ENCODE measurements at places on chromosomes 4 and X.

DNA sequence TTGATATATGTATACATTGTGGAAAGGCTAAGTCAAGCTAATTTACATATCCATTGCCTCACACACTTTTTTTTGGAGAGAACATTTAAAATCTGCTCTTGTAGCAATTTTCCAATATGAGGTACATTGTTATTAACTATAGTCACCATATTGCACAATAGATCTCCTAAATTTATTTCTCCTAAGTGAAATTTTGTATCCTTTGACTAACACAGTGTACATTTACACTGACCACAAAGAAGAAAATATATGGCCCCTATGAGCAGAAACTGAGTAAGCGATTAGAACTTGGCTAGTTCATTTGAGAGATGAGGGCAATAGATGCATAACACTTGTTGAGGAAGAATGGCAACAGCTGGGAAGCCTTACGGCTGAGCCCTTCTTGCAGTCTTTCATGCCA, 20.3 kb upstream of the GUCY1B1 start:
- DNase-seq, result no peak

GRCh38 chr4:89879215-89879614, 15.4 kb upstream of the MMRN1 start:
- DNase-seq, result no peak

- no peak for DNase-seq
These were observed 36.1 kb downstream of the ZCCHC13 start for GRCh38 chrX:74340051-74340450.

DNA sequence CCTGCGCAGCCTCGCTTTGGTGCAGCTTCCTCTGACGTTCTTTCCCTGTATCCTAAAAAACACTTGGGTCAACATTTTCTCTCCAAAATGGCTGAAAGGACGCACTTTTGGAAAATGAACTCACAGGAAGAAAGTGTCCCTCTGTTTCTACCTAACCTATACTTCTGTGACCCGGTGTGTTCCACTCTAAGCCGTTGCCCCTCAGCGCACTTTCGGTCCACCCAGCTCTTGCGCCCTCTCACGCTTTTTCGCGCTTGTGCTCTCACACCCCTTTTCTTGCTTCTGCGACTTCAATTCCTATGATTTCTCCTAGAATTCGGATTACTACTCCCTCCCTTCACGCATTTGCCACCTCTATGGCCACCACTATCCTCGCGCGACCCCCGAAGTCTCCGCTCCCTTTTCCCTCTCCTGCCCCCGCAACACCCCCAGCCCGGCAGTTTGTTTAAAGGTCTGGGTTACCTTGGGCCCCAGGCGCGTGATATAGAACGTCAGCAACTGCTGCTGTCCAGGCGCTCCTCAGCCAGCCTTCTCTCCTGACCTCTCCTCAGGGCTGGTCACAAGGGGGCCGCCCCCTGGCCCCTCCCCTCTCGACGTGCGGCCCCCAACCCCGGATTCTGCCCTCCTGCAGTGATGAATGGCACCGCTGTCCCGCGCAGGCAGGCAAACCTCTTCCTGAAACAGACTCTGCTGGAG, at the start of gene USP51:
Gene USP51 (minus strand): TSS at position 535 of the 696 bp plus-strand sequence. CDS start 909 bp downstream, outside the sequence.
- no peak for DNase-seq

GRCh38 chrX:151938172-151938571, 25.5 kb downstream of the MAGEA4 start:
- DNase-seq, result peak; percentile 24

DNA sequence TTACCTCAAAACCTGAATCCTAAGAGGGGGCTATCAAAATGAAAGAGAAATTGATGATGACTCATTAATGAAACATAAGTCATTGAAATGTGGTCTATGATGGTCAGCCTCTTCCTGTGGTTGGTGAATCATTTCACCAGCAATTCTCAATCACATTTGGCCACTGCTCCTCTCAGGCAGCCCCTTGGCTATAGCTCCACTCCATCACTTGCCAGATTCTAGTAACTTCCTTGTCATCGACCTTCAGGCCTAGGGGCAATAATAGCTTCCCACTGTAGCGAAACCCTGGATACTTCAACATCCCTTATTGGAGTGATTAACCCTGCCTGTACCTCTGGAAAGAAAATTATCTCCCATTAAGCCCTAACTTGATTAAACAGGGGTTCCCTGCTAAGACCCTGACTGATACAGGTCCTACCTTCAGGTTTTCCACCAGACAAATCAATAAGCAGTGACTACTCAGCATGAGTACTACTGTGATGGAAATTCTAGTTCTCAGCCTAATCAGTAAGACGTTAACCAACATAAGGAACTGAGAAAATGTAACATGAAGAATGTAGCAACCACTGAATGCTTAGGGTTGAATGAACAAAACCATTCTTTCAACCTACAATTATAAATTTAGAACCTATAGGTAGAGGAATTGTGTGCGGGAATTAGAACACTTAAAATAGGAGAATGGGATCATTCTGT, 30.4 kb downstream of the ADH7 start:
- peak; percentile 84 for DNase-seq

DNA sequence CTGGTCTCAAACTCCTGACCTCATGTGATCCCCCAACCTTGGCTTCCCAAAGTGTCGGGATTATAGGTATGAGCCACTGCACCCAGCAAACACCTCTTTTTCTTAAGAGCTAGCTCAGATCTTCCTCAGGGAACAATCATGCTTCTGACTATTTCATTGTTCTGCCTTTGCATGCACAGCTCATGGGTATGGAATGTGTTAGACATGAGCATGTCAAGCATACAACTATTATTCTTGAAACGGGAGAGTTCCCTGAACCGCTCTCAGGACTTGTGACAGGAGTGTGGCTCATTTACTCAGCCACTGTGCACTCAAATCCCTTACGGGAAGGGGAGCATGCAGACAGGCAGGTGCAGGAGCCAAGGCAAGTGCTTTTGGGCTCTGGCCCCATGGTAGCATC, 231.7 kb upstream of the TAPT1 start:
- DNase-seq, result peak; percentile 53

- no peak for DNase-seq
These were observed 82.7 kb downstream of the CCSER1 start for GRCh38 chr4:90209922-90210321.

- no peak for DNase-seq
These were observed 17.4 kb upstream of the ARHGAP36 start for GRCh38 chrX:131040781-131041180.

DNA sequence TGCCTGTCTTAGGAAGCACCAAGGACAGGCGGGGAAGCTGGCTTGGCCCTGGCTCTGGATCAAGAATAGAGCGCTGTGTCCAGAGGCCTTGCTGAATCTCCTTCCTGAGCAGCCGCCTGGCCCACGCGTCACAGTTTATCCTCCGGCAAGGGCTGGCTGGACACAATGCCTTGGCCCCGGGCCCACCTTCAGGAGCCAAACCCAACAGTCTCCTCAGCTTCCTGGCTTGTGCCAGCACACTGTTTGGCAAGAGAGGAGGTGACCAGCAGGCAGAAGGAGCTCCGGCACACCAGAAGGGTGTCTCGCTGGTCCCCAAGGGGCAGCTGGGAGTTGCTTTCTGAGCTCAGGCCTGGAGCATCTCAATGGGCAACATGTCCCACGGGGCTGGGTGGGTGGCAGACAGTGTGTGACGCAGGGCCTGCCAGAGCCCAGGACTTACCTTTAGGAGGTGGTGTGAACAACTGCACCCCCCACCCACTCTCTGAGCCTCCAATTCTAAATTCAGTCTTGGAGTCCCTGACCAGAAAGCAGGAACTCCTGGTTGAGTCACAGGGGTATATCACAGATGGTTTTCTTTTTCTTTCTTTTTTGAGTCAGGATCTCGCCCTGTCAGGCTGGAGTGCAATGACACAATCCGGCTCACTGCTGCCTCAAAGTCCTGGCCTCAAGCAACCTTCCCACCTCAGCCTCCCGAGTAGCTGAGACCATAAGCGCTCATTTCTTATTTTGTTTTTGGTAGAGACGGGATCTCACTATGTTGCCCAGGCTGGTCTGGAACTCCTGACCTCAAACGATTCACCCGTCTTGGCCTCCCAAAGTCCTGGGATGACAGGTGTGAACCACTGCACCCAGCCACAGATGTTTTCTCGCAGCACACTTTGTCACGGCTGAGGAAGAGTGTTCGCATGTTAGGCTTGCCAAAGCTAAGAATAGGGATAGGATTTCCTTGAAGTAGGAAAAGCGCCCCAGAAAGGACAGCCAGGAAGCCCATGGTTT, 361.2 kb downstream of the BCOR start:
- peak; percentile 40 for DNase-seq

GRCh38 chrX:17878028-17878670, 17.1 kb upstream of the RAI2 start:
- no peak for DNase-seq

DNA sequence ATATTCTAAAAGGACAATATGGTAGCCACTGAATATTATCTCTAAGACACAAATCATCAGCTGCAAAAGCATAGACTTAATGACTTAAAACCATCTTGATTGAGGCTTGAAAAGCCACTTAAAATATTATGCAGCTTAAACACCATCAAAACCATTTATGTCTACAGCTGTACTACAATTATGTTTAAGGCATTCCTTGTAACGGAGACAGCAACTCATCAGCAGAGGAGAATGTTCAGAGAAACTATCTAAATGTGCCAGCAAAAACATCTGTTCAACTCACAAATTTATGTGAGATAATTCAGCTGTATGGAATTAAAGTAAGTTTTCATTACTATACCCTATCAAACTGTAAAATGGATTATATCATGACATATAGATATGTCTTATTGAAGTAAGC, 147.9 kb upstream of the CTSO start:
- DNase-seq, result no peak

DNA sequence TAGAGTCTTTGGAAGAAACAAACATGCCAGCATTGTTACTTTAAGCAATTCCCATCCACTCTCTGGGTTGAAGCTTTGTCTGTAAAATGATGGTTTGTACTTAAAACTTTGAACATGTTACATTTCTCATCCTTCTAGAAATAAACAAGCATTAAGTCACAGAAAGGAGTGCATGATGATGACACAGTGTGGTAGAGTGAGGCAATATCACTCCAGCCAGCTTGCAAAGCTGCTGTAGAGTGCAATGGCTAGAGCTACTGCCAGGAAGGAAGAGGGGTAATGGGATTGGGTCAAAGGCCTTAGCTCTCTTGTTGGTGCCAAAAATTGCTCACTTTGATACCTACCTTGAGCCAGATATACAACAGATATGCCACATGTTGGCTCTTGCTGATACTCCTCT, 12.3 kb upstream of the ENOX2 start:
- peak; percentile 25 for DNase-seq

GRCh38 chrX:147376601-147377422, 534.9 kb upstream of the FMR1 start:
- DNase-seq, result no peak

GRCh38 chrX:13511241-13511943, 58.0 kb upstream of the EGFL6 start:
- no peak for DNase-seq

GRCh38 chrX:136157187-136157586, 9.9 kb downstream of the FHL1 start:
- DNase-seq, result no peak

DNA sequence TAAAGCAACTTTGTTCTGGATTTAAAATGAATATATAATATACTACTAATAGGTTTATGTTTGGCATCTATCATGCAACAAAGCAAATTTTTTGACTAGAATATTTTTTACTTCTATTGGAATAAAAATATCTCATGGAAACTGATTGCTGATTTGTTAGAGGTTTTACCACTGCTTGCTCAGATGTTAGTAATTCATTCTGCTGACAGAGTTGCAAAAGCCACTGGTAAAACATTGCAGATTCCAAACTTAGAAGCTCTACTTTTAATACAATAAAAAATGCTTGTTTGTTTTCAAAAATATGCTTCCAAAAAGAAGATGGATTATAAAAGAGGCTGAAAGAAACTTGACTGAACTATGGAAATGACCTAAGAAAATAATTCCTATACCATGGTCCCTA, 795.2 kb downstream of the PCDH18 start:
- DNase-seq, result no peak

DNA sequence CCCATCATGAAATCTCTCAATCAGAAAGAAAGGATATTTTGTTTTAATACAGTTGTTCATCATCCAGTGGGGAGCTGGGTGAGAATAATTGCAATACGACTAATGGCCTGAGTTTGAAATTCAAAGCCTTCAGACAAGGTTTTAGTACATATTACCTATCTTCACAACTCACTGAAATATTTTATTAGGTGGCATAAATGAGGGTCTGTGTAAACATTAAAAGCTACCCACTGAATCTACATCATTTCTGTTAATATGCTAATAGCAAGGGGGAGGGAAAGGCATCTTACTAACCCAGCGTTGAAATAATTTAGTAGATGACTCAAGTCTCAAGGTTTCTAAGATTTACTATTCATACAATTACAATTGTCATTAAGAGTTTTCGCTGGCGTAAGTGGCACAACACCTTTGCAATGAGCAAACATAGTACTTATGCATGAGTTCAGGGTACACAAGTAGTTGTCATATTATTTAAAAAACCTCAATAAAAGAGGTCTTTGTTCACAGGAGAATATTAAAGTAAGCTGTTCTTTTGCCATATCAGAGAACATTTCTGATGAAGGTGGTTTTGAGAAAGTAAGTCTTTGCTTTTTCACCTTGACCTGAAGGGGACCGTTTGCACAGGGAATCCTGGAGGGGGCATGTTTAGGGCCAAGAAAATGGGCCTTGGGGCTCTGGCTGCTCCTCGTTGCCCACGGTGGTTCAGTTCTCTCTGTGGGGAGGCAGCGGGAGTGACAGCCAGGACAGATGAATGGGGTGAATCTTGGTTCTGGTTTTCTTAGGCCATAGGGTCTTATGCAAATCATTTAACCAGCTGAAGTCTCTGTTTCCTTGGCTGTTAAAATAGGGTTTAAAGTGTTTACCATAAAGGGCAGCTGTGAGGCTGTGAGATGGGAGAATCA, 4.5 kb upstream of the RHOH start:
- peak; percentile 23 for DNase-seq

Data from epithelial cell of esophagus (primary cell).